ENCODE measurements at places on chromosomes 11 and 22. TPM values are rescaled to one million over a fixed set of nuclear protein-coding genes. Genes with fewer than 3 reads are reported as not detected.

DNA sequence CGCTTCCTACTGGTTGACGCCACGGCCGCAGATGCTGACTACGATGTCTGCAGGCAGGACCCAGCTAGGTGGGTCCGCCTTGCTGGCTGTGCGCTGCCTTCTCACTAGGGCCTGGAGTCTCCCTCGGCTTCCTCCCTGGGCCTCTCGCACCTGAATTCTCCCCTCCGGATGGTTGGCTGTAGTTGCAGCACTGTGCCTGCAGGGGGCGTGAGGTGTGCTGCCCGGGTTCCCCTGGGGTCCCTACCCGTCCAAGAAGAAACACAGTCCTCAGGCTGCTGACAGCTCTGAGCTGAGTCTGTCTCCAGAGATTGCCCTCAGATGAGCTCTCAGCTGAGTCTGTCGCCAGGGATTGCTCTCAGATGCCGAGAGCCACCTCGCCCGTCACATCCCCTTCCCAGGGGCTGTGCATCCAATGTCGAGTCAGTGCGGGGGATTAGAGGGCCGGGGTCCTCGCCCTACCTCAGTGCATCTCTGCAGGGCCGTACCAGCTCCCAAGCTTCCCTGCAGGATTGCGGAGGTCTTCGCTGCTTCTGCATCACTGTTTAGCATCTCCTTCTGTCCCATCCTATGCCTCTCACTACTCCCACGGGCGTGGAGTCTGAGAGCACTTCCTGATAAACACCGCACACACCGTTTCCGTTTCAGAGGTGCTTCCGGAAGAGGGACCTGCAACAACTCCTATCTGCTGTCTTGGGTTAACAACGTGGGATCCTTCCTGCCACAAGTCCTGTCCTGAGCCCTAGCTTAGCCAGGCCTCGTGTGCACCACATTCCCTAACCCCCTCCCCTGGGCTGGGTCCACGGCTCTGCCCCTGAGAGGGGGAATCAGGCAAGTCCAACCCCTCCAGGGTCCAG lies 196.9 kb downstream of the CSNK2A3 start:
- DNase-seq = no peak

Gene KDM4F
- total RNA-seq = not detected

Gene ANO5
- total RNA-seq = 5.4 TPM

Gene MS4A10
- not detected for total RNA-seq

Gene CDCA5
- 0.51 TPM for total RNA-seq
